ENCODE measurements at places on chromosomes 3 and 15.

DNA sequence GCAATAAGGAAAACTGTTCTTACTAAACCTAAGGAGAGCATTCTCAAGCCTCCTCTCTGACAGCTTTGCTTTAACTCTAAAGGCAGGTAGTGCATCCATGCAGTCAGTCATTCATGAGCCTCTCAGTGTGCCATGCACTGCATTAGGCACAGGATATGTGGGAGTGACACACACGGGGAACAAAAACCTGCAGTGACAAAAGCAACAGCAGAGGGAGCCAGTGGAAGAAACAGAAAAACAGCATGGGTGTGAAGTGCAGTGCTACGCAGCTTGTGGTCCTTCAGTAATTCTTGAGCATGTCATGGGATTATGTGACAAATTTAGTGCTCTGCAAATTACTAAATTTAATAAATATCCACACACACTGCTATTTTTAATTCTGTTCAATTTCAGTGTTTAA, 230.7 kb downstream of the BBX start:
- DNase-seq, result peak; percentile 39

DNA sequence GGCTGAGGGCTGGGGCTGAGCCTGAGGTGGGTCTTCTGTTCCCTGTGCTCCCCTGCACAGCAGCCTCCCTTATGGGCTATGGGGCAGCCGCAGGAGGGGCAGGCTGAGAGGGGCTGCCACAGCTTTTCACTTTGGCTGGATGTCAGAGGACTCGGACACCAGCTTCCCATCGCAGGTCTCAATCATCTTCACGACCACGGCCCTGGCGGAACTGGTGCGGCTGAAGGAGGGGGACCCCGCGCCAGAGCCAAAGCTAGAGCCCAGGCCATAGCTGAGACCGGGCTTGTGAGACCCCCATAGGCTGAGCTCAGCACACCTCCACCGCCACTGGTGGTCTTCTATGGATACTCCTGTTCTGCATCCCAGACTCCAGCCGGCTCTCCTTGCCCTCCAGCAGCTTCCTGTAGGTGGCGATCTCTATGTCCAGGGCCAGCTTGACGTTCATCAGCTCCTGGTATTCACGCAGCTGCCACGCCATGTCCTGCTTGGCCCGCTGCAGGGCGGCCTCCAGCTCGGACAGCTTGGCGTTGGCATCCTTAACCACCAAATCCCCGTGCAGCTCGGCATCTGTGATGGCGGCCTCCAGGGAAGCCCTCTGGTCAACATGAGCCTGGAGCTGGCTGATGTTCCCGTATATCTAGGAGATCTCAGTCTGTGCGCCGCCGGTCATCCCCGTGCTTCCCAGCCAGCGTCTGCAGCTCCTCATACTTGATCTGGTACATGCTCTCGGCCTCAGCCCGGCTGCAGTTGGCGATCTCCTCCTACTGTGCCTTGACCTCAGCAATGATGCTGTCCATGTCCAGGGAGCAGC, 181.7 kb upstream of the SYNPR start:
- no peak for DNase-seq

GRCh38 chr15:96619174-96619573, 288.7 kb downstream of the NR2F2 start:
- DNase-seq, result no peak

GRCh38 chr3:36065321-36065720, 315.0 kb upstream of the STAC start:
- no peak for DNase-seq

DNA sequence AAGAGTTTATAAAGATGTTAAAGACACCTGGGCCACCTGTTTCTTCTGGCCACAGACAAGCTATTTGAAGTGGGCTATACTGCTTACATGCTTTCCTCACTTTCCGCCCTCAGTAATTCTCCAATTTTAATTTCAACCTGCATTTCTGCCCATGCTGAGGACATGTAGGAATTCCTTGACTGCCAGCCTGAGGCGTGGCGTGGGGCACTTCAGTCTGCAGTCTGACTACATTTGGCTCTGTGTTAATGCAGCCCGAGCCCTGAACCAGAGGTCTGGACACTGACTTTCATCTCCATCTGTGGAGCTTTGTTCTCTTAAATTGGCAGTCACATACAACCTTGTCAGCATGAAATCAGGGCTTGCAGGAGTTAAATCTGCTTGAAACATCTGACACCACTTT, 8.5 kb downstream of the UQCC5 start:
- no peak for DNase-seq

DNA sequence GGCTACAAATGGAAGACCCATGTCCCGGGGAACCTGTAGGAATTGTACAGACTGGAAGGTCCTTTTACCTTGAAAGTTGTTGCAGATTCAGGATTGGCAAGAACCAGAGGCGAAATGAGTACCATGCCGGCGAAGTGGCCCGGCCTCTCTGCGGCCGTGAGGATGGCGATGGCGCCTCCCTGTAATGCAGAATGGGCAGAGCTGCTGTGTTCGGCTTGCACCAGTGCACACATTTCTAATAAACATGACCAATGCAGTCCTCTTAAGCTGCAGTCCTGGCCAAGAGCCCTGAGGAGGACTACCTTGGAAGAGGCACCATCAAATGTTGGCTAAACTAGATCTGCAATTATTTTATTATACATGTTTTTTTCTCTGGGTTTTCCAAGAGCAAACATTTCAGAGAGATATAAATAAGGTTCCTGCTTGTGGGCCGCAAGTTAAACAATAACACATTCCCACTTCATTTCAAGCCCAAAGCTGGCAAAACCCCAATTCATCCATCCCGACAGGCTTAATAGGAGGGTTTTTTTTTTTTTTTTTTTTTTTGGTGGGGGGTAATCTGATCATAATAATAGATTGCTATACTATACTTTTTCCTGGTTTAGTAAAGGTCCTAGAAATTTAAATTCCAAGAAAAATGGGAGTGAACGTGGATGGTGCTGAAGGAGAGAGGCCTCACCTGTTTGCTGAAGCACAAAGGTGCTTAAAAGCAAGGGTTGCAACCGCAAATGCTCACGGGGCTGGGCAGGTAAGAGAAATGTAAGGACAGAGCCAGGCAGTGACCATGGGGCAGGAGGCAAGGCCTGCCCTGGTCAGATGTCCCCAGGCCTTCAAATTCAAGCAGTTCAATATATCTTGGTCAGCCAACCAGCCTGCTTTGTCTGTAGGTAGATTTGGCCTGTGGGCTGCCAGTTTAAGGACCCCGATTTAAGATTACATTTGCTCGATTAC, 48.5 kb downstream of the ABTB1 start:
- DNase-seq, result no peak

DNA sequence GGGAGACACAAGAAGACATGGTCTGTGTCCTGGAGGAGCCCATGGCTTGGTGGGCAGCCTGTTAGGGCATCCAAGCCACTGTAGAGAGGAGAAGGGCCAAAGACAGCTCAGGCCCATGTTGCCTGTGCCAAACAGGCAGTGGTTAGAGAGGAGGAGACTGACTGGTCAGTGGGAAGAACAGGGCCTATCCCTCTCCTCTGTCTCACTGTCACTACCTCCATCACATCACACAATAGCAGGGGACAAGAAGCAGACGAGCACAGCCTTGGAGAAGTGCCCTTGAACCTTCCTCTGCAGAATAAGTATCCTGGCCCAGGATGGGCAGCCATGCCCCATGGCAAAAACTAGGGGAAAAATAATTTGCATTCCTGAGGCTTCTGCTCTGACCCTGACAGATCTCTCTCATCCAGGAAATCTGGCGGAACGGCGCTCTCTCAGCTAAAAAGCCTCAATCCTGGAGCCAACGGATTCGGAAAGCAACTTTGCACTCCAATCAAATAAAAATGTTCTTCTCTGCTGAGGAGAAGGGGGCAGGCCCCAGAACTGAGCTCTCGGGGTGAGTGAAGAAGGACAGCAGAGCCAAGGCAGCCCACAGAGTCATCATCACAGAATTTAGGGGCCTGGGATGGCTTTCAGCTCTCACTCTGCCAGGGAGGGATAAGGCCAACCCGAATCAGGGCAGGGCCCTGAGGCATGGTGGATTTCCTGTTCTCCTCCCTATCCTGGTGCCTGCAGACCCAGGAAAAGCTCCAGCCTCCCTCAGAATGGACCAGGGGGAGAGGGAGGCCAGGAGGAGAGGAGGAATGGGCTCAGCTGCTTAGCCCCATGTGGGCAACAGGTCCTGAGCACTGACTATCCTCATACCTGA, 1.6 kb downstream of the SHF start:
- no peak for DNase-seq

DNA sequence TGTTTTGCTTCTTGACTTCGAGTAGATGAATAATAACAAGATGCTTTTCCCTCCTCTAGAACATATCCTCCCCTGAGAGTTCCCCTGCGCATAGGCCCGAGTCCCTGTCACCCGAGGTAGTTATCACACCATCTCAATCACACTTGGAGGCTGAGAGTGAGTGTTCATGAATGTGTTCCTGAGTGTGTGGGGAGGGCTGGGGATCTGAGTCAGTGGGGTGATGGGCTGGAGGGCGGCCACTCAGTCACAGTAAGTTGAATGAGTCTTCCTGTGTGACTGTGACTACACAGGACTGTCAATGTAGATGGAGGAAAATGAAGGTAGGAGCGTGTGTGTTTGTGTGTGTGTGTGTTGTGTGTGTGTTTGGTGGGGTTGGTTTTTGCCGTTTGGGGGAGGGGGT, 71.0 kb downstream of the SETD5 start:
- no peak for DNase-seq

- DNase-seq, result peak; percentile 70
Observed at GRCh38 chr3:38039899-38040261, 872 bp downstream of the DLEC1 start.

- peak; percentile 11 for DNase-seq
Observed at GRCh38 chr15:57343048-57343447, 33.3 kb upstream of the CGNL1 start.

GRCh38 chr3:179158336-179159039, 10.3 kb downstream of the PIK3CA start:
- DNase-seq, result no peak

- DNase-seq, result no peak
Observed at GRCh38 chr3:123919353-123919752, 35.2 kb upstream of the MYLK start.

DNA sequence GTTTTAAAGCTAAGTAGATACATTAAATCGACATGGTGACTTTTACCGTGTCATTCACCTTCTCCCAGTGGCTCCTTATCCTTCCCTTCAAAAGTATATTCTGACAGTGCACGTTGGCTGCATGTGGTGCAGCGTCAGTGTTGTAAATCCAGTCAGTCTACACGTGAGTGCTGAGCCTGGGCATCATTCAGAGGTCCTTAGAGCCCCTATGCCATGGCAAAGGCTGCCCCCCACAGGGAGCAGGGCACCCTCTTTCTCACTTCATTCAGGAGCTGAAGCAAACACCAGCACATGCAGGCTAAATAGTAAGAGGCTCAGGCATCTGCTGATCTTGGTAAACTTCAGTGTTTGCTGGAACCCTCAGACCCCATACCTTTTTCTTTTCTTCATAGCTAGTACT, 43.3 kb downstream of the RASGRP1 start:
- DNase-seq, result no peak

GRCh38 chr3:48553361-48553760, 3.2 kb downstream of the PFKFB4 start:
- DNase-seq, result no peak

- no peak for DNase-seq
Observed at GRCh38 chr3:50269977-50270413, 1.0 kb downstream of the SEMA3B start.

DNA sequence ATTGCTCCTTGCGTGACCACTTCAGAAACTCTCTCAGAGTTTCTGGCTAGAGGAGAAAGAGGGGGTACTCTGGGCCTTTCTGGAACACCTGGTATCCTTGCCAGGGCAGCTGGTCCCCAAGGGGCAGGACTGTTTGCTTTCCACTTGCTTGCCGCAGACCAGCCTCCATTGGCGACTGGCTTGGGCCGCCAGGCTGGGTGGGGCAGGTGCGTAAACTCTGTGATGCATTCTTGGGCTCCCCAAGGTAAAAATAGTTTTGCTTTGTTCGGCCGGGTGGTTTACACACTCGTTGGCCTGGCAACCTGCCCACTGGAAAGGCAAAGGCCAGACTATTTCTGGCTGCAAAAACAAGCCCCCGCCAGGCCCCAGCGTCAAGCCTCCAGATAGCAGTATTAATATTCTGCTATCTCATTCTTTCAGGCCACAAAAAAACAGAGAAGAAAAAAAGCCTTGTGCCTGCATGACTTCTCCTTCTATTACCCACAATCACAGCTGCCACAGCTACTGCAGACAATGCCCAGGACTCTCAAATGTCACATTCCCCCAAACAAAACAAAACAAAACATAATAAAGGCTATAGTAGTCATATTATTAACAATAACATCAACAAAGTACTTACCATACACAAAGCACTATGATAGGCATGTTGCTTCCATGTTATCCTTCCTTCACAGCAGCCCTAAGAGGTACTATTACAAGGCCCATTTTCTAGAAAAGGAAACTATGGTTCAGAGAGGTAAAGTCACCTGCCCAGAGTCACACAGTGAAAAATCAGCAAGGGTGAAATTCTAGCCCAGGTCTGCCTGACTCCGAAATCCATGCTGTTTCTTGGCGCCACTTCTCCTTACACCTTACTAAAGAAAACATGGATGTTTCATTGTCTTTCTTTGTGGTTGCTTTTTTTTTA, 14.0 kb upstream of the SSUH2 start:
- peak; percentile 85 for DNase-seq
